ENCODE measurements at places on chromosomes 2 and 18. TPM values are rescaled to one million over a fixed set of nuclear protein-coding genes. Genes with fewer than 3 reads are reported as not detected.

Gene LRRC30
- total RNA-seq, result not detected

Gene GREB1
- total RNA-seq, result 1.7 TPM

Gene MAB21L4
- total RNA-seq, result not detected

Gene RNU2-63P
- total RNA-seq, result not detected

Gene UGT1A10
- total RNA-seq, result 0.41 TPM

Gene TNFAIP6
- total RNA-seq, result 51.9 TPM

Gene SIX3
- not detected for total RNA-seq

Gene CNGA3
- 0.18 TPM for total RNA-seq

Gene DSG1
- total RNA-seq, result not detected

Gene UGT1A5
- not detected for total RNA-seq

Gene CHRND
- total RNA-seq, result not detected

Gene ANKRD44
- total RNA-seq, result 29.2 TPM

Gene LINC00305
- total RNA-seq, result not detected

- DNase-seq, result no peak
These were observed 112.0 kb upstream of the RMDN2 start for GRCh38 chr2:37812941-37813730.

- DNase-seq, result no peak
These were observed 14.2 kb downstream of the INO80D start for GRCh38 chr2:206071807-206072206.

DNA sequence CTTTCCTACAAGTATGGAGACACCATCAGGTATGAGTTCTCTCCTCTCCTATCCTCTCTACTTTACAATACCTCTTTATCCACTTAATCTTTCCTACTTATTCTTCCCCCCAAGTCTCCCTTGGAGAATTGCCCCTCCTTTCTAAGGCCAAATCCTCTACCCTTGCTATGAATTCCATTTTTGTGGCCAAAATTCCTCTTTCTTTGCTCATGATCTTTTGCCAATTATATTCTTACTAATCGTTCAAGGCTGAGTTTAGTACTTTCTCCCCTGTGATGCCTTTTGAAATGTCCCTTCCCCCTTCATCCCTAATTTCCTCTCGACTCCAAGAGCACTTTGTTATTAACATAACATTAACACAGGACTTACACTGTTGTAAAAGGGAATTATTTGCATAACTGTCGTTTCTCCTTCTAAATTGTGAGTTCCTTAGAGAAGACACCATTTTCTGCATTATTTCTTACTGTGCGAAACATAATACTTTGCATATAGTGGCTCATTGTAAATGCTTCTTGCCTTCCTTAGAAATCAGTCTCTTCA is 133.4 kb downstream of the KCTD1 start:
- DNase-seq, result peak; percentile 24

DNA sequence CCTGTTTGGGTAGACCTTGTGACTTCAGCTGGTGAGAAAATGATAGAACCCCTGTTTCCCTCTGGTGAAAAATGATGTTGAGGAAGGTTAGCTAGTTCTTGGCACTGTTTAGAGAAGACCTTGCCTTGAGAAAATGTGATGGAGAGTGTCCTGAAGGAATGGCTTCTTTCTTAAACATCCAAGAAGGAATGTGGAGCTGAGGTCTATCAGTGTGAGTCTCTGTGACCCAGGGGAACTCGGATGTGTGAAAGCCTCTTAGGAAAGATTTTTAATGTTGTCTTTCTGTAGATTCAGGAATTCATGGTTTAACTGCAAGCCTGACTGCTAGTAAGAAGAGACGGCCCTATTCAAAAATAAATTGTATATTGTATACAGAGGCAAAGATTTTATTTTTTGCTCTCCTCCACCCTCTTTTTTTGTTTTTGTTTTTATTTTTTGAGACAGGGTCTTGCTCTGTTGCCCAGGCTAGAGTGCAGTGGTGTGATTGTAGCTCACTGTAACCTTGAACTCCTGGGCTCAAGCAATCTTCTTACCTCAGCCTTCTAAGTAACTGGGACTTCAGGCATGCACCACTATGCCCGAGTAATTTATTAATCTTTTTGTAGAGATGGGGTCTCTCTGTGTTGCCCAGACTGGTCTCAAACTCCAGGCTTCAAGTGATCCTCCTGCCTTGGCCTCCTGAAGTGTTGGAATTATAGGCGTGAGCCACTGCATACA is 87.5 kb downstream of the ZNF532 start:
- DNase-seq, result no peak

GRCh38 chr2:45649858-45650811 is 1.3 kb upstream of the PRKCE start:
- peak; percentile 81 for DNase-seq

GRCh38 chr2:44529448-44529847 is 167.7 kb downstream of the CAMKMT start:
- DNase-seq, result no peak

DNA sequence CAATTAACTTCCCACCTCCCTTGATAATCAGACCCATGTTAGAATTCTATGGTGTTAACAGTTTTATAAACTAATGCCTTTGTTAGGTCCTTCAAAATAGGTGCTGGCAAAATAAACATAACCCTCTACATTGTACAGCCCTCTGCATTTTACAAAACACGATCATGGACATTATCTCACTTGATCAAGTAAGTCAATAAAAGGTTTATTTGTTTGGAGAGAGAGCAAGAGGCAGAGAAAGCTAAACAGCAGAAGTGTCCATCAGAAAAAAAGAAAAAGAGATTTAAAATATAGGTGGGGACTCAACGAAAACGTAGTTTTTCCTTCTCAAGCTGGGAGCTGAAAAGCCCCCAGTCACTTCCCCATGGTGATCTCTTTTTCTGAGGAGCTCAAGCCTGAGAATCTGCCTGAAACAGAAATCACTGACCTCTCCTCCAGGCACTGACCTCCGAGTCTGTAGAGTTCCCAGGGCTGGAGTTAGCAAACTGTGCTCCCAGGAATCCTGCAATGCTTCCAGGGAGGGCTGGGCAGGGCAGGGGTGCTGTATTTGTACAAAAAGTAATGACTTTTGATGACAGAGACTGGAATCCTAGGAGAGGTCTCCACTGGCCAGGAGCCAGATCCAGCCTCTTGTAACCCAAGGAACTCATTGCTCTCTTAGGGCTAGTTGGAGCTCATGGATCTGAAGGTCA is 137.8 kb upstream of the KLHL29 start:
- no peak for DNase-seq

DNA sequence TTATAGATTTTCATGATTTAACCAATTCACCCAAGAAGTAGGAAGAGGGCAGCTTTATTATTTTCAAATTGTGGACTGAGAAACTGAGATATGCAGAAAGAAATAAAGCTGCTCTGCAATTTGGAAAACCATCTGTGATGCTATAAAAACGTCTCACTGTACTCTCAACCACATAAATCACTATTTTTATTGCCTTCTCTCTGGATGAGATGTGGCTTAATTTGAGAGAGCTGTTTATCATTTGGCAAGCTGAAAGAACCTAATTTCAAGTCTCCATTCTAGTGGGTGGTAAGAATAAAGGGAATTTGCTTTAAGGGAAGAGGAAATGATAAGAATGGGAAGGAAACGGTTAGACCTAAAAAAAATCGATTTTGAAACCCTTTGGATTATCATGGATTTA is 49.9 kb upstream of the CYP1B1 start:
- no peak for DNase-seq

DNA sequence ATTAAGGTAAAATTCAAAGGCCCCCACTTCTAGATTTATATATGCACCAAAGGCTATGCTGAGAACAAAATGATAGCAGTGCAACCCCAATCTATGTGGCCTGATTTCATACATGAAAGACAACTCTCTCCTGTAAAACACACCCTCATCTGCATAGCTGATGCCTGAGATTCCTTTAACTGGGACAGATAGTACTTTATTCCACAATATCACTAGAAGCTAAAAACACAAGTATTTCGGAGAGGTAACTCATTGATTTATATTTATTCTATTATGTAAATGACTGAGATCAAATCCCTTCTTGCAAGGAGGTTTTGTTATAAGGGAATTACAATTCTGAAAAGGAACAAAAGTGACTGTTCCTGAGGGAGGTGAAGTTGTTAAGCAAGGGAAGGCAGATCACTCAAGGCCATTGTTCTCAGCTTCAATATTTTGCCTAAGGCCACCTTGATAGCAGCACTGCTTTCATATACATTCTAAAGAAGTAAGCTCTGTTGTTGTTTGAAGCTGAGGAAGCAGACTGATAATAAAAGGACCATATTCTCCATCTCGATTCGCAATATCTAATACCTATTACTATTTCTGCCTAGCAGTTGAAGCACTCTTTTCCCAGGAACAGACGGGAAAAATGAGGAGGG is 471.0 kb upstream of the CDH7 start:
- DNase-seq, result no peak

- no peak for DNase-seq
These were observed 171.4 kb downstream of the SETBP1 start for GRCh38 chr18:44851856-44852621.

- DNase-seq, result no peak
These were observed 41.0 kb downstream of the SLC14A2 start for GRCh38 chr18:45656194-45656770.
